ENCODE measurements at places on chromosomes 7 and 10.

DNA sequence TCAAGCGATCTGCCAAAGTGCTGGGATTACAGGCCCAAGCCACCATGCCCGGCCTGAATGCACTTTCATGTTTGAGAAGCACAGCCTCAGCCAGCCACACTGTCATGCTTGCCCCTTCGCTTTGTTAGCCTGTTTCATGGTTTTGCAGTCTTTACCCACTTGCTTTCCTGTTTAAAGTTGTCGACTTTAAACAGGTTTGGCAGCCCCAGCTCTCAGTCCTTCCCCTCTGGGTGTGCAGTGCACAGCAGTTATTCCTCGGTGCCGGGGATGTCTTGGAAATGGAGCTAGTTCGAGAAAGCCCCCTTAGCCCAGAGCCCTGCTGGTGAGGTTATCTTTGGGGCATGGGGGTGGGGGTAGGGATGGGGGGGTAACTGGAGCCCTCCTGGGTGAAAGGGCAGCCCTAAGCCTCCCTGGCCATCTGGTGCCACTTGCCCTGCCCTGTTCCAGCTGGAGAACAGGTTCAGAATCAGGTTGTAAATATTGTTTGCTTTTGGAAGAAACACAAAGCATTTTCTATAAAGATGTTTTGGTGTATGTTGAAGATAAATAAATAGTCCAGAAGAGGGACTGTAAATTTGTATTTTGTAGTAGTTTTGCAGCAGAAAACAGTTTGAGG, 14.8 kb downstream of the TSPAN14 start:
- DNase-seq: no peak

GRCh38 chr10:62243647-62243997, 25.0 kb downstream of the RTKN2 start:
- DNase-seq: no peak

- peak; percentile 42 for DNase-seq
Measured at GRCh38 chr7:148587076-148587475, 3.5 kb upstream of the C7orf33 start.

GRCh38 chr7:4074407-4074806, 607.7 kb upstream of the FOXK1 start:
- no peak for DNase-seq

DNA sequence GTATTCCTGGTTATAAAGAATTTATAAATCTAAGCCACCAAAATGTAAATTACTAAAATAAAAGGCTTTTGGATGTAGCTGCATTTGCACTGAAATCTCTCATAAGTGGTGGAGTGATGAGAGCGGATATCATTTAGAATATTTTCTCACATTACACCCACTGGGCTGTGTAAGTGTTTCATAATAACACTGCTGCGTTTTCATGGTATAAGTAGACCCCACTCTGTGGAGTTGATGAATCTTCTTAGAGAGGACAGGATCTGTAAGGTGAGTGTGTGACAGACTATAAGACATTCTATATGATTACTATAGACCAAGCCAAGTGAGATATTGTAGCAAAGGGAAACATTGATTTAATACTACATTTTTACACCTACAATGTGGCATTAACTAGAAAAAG, 1024.1 kb upstream of the LRRN3 start:
- DNase-seq: no peak

GRCh38 chr7:111678986-111679385, 116.7 kb upstream of the IMMP2L start:
- DNase-seq: no peak

DNA sequence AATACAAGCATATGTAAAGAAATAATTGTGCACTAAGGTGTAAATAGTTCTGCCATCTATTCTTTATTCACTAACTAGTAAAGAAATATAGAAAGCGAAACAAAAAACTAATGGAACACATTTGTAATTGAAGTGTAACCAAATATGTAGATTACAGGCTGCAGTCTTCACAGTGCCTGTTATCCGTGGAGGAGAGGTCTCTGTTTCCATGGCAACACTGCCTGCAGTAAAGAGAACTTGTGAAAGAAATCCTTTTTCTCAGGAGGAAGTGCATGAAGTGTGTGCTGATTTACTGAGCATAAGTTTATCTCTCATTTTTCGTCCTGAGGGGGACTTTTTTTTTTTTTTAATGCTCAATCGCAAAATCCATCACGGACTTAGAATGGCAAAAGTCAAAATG, 102.5 kb downstream of the APBB1IP start:
- no peak for DNase-seq

GRCh38 chr10:4470231-4470835, 355.7 kb upstream of the AKR1E2 start:
- DNase-seq: no peak

DNA sequence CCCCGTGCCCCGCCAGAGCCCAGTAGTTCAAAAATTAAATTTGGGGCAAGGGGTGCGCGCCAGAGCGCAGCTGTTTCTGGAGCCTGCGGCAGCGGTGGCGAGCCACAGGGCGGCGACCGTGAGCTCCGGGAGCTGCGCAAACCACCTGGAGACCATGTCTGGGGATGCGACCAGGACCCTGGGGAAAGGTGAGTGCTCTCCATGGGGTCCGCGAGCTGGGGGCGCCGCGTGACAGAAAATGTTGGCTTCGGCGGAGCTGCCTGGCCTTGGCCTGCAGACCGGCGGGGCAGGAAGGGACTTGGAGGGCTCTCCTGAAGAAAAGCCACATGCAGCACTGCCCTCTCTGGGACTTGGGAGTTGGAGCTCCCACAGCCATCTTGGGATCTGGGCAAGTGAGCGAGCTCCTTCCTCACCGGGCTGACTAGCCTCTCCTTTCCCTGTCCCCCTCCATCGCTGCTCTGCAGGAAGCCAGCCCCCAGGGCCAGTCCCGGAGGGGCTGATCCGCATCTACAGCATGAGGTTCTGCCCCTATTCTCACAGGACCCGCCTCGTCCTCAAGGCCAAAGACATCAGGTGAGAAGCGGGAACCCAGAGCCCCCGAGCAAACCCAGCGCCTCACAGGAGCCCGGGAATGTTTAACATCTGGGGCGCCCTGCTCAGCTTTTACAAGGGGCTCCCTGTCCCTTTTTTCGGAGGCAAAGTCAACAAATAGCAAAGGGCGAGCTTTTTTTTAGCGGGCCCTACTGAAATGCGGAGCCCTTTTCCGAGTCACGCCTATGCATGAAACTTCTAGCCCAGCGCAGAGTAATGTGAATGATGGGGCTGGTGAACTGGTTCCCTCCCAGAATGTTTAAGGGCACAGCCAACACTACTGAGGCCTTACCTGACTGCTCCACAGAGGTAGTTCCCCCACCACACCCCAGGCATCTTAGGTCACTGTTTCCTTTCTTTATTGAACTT, 6.1 kb downstream of the GSTO2 start:
- DNase-seq: peak; percentile 77

- peak; percentile 56 for DNase-seq
Measured at GRCh38 chr10:62426086-62426485, 51.9 kb downstream of the ZNF365 start.

- DNase-seq: no peak
Measured at GRCh38 chr7:68971634-68972340, 626.5 kb upstream of the AUTS2 start.

- DNase-seq: no peak
Measured at GRCh38 chr10:55410415-55410885, 609.4 kb upstream of the PCDH15 start.

DNA sequence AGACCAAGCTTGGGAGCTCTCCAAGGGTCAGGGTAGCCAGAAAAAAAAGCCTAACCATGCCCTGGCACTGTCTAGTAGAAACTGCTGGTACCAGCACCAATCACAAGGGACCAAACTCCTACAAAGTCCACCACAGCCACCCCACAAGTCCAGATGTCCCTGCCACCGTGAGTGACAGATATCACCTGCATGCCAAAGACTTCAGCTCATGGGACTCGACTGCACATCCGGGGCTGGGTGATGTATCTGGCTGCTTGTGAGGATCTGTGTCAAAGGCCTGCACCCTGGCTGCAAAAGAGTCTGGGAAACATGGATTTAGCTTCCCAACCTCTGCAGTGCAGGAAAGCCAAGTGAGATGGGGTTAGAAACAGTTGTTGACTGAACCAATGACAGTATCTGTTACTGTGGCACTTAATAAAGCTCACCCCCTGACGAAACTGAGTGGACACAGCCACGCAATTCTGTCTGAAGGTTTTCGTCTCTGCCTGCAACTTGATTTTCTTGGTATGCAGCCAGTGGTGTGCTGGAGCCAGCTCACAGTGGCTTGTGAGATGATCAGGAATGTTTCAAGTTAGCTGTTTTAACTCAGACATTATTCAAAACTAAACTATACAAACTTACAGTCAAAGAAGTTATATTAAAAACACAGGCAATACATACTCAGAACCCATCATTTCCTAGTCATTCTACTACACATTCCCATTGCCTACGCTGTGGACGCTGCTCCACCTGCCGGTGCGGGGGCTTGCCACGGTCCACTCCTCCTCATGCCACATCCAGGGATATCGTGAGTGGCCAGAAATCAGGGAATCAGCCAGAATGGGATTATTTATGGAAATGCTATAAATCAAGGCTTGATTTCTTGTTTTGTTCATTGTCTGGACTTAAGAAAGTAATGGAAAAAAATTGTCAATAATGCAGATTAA, 9.2 kb downstream of the ZNF488 start:
- peak; percentile 36 for DNase-seq

GRCh38 chr10:69802424-69803161, 887 bp downstream of the COL13A1 start:
- no peak for DNase-seq

GRCh38 chr10:55550236-55550635, 749.2 kb upstream of the PCDH15 start:
- DNase-seq: no peak

GRCh38 chr10:69576334-69577011, 3.3 kb upstream of the NEUROG3 start:
- DNase-seq: no peak

GRCh38 chr7:25802057-25802456, 349.9 kb upstream of the NFE2L3 start:
- DNase-seq: no peak

DNA sequence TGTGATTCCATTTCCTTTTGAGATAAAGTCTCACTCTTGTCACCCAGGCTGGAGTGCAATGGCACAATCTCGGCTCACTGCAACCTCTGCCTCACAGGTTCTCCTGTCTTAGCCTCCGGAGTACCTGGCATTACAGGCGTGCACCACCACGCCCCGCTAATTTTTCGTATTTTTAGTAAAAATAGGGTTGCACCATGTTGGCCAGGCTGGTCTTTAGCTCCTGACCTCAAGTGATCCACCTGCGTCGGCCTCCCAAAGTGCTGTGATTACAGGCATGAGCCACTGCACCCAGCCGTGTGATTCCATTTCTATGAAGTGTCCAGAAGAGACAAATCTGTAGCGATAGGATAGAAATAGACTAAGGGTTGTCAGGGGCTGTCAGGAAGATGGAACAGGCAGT, 60.4 kb downstream of the CLIP2 start:
- no peak for DNase-seq

- DNase-seq: no peak
Measured at GRCh38 chr10:6115824-6116350, 27.1 kb downstream of the RBM17 start.

DNA sequence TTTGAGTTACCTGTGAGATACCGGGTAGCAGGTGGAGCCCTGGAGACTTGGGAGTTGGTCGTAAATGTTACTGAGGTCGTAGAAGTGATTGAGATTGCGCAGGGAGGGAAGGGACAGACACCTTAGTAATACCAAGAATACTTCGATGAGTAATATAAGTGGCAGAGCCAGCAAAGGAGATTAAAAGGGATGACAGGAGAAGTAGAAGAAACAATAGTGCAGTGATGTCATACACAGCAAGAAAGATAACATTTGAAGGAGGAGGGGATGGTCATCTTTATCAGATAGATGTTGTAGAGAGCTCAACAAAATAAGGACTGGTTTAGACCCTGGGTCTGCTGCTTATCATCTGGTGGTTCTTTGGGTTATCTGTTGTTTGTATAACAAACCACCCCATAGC, 5.0 kb downstream of the BCCIP start:
- DNase-seq: no peak

DNA sequence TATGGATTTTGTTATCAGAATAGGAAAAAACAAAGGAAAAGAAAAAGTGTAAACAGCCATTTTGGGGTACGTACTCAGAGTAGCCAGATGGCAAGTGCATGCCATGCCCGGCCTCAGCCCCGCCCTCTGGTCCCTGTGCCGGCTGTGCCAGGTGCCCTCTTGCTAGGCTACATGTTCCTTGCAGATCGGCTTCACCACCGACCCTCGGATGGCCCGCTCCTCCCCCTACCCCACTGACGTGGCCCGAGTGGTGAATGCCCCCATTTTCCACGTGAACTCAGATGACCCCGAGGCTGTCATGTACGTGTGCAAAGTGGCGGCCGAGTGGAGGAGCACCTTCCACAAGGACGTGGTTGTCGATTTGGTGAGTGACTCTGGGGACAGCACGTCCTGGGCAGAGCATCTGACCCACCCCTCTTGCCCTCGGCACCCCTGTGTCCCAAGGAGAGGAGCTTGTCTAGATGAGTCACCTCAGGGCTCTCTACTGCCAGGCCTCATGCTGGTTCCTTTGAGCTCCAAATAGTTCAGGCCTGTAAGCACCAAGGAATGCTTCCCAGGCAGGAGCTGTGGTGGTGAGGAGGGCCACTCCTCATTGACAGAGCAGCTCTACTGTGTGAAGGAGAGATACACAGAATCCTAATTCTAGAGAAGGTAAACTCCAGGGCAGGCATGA, 54.9 kb upstream of the ZMIZ2 start:
- no peak for DNase-seq

DNA sequence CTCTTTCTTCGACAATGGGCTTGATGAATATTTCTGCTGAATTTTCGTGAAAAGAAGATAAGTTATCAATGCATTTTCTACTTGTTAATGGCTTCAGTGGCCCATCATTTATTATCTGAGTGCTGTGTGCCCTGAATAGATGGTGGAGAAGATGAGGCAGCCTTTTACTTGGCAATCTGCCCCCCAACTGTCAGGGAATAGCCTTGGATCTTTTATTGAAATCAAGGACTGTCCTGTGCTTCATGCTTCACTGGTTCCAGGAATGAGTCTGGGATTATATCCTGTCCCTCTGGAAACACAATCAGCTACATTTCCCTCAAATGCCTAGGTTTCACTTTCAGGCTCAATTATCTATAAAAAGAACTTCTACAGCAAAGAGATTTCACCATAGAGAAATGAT, 75.9 kb upstream of the NXPH1 start:
- DNase-seq: no peak

DNA sequence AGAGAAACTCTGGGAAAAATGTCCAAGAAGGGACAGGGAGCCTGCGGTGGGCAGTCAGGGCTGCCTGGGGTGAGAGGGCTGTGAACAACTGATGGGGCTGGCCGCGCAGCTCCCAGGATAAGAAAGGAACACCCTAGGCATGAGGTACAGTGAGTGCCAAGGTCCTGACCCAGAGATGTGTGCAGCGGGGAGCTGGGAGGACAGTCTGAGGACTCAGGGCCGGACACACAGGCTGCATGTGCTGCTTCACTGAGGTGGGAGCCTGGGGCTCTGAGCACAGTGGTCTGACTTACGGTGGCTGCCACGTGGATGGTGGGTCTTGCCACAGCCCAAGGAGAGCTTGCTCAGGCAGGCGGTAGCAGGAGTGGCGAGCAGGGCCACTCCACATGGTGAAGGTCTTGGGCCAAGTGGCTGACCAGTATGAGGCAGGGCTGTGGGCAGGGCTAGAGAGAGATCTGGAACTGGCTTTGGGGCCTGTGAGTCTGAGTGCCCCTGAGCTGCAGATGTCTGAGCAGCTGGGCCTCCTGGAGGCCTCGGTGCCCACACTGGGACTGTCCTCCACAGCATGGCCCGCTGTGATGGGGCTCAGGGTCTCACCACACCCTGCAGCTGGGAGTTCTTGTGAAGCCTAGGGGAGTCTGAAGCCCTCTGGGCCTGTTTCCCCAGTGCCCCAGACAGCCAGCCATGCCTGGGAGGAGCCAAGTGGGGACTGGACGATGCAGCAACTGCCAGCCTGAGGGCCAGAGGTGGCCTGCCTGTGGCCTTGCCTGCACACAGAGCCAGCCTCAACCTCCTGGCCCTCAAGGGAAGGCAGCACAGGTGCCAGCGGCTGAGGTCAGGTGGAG, 60.3 kb downstream of the RASGEF1A start:
- peak; percentile 41 for DNase-seq

All from activated CD8-positive, alpha-beta memory T cell treated with anti-CD3 and anti-CD28 coated beads, Interleukin-2, amount 50 U/mL, for 48 hours (primary cell).